ENCODE measurements at places on chromosomes 3 and 15.

DNA sequence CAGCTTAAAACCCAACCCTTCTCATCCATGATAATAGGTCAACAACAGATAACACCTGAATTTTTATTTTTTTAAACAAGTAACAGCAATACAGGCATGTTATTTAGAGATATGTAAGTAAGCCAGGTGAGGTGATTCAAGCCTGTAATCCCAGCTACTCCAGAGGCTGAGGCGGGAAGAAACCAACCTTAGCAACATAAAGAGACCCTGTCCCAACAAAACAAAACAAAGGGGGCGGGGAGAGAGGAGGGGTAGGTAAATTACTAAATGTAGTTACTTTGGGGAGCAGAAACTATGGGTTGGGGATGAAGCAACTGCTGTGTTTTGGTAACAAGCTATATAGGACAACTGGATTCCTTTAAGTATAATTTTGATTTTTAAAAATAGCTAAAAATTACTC lies 47.0 kb downstream of the GNB4 start:
- no peak for DNase-seq

DNA sequence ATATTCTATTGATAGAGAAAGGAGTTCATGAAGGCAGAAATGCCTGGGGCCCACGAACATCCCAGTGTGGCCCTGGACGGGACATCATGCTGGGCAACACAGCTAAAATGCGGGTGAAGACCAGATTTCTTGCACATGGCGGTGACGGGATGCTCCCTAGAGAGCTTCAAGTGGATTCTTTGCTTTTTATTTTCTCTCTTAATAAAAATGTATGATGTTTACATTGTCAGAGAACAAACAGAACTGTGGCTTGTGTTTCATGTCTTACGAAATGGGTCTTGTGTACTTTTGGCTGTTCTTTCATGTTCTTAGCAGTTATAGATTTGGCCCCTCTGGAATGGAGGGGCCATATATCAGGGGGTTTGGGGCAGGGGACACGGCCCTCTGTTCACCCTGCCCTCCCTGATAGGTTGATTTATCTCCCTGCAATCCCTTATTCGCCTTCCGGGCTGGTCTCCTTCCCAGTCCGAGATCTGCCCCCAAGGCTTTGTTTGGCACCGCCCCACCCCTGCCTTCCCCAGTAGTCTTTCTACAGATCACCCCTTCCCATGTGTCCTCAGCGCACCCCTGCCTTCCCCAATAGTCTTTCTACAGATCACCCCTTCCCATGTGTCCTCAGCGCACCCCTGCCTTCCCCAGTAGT lies 68.7 kb upstream of the CGNL1 start:
- peak; percentile 18 for DNase-seq

GRCh38 chr15:69305204-69305931 lies 6.7 kb downstream of the PAQR5 start:
- peak; percentile 90 for DNase-seq

DNA sequence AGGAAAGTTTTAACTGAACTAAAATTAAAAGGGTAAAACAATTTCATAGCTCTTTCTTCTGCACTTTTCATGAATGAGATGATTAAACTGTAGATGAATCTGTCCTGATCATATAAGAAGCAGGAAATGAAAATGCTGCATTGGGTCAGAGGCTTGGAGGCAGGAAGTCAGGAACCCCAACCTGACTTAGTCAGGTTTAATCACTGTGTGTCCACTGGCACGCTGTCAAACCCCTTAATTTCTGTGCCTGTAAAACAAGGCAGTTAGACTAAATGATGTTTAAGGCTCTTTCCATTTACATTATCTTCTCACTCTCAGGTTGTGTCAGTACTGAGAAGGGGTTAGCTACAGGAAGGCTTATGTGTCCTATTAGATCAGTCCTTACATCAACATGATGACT lies 193.3 kb upstream of the TTC14 start:
- DNase-seq, result no peak

GRCh38 chr15:94240480-94240879 lies 9.1 kb downstream of the MCTP2 start:
- no peak for DNase-seq

GRCh38 chr3:8724108-8724752 lies 9.4 kb upstream of the CAV3 start:
- DNase-seq, result no peak

GRCh38 chr3:17562845-17563244 lies 179.6 kb downstream of the TBC1D5 start:
- DNase-seq, result no peak

Measured in islet precursor cell (in vitro differentiated cells).